Neural crest cell (in vitro differentiated cells): ENCODE measurements at places on chromosomes 2 and 18.

- no peak for DNase-seq
Observed at GRCh38 chr2:241762321-241762932, 14.2 kb upstream of the GAL3ST2 start.

DNA sequence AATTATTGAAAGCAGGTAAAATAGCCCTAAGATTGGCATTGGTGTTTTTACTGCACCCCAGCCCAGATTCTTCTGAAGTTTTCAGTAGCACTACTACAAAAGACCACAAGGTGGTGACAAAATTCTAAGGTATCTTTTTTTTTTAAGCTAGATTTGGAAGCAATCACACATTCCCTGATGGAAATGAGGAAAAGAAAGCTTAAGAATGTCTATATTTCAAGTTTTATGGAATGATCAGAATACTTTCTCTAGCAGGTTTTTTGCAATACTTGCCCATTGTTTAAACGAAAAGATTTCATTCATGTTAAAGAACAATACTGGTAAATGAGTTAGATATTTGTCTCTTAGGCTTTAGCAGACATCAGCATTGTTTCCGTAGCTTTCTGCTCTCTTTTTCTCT is 32.1 kb upstream of the ZNF638 start:
- no peak for DNase-seq

- DNase-seq: peak; percentile 81
Observed at GRCh38 chr18:12327510-12328178, 19.6 kb downstream of the TUBB6 start.

DNA sequence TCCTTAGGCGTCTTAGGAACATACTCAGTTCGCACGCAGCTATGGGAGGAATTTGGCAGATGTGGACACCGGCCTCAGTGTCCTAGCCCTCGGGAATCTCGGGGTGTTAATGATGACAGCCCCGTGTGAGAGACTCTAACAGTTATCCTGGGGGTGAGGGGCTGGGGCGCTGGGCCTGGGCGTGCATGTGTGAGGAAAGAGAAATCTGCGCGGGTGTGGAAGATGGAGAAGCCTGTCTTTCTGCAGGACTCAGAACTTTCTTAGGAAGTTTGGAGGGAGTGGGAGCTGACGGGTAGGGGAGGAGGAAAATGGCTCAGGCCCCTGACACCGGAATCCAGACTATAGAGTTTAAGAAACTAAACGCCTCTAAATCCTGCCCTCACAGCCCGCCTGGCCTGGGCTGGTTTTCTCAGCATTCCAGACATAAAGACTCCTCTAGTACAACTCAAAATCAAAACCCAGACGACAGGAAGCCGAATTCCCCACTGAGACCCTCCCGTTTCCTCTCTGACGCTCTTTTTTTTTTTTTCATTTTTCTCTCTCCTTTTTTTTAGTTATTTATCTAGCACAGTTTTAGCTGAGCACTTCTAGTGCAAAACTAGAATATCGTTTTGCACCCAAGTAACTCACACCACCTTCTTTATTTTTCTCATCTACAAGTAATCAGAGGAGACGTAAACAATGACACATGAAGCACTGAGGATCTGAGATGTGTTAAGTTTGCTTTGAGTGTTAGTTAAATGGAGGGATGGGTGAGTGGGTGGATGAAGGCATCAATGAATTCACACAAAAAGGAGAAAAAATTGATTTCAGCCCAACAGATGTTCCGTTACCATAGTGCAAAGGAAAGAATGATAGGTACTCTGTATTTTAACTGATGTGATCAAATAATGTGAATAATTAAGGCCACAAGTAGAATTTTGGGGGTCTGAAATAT is 1.2 kb upstream of the HAAO start:
- DNase-seq: no peak

DNA sequence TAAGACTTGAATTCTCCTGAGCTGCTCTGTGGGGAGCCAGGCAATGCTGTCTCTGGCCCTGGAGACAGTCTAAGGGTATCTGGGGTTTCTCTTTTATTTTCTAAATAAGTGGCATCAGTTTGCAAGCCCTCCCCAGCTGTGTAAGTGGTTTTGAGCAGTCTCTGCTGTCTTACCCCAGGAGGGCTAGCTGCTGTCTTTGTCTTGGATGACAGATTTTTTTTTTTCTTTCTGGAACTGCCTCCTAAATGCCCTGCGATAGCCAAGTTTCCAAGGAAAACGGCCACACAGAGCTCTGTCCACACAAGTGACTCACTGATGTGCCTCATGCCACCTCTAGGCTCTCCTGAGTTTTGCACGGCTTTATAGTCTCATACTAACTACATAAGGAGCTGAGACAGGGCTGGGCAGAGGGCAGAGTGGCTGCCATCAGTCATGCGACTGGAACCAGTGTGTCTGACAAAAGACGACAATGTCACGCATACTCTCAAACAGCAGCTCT is 37.2 kb upstream of the THOC1 start:
- no peak for DNase-seq

DNA sequence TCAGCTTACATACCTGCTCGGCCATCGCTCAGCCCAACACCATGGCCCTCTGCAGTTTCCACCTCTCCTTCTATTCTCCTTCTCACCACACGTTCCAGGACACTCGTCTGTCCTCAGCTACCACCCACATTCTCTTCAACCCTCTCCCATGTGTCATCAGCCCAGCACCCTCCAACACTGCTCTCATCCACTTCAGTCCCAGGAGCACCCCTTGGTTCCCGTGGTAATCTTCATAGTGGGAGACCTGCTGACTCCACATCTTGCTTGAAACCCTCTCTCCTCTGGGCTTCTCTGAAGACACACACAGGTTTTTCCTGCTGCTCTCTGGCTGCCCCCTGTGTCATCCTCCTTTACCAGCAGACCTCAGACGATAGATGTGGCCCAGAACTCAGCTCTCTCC is 228.7 kb downstream of the GBX2 start:
- no peak for DNase-seq

DNA sequence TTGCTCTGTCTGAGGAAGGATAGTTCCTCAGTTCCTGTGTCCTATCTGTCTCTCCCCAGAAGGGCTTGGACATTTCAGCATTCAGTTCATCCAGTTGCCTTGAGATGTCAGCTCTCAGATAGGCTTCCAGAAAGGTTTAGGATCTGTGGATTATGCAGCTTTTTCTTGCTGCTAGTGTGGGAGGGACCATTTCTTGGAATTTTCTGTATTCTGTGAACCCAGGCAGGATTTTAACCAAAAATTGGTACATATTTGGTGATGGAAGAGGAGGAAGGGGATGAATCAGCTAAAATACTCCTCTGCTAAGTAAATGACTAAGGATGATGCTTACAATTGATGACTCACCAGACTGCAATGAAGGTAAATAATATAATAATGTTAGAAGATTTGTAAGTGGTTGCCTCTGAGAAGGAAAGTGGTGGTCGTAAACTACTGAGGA is 58.6 kb upstream of the DOCK10 start:
- no peak for DNase-seq

- DNase-seq: no peak
Observed at GRCh38 chr2:227456772-227457171, 15.2 kb upstream of the AGFG1 start.

- no peak for DNase-seq
Observed at GRCh38 chr2:21361957-21362486, 238.3 kb downstream of the TDRD15 start.

GRCh38 chr2:239813261-239814115 is 211.7 kb downstream of the NDUFA10 start:
- DNase-seq: no peak

DNA sequence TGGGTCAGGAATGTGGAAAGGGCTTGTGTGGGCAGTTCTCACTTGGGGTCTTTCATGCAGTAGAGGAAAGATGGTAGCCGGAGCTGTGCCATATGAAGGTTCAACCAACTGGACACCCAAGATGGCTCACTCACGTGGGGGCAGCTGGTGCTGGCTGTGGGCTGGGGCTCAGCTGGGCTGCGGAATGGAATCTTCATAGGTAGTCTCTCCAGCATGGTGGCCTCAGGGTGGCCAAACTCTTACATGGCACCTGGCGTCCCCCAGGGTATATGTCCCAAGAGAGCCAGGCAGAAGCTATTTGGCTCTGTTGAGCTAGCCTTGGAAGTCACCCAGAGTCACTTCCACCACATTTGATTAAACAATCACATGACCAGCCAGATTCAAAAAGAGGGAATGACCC is 163.1 kb upstream of the KLHL29 start:
- DNase-seq: no peak

DNA sequence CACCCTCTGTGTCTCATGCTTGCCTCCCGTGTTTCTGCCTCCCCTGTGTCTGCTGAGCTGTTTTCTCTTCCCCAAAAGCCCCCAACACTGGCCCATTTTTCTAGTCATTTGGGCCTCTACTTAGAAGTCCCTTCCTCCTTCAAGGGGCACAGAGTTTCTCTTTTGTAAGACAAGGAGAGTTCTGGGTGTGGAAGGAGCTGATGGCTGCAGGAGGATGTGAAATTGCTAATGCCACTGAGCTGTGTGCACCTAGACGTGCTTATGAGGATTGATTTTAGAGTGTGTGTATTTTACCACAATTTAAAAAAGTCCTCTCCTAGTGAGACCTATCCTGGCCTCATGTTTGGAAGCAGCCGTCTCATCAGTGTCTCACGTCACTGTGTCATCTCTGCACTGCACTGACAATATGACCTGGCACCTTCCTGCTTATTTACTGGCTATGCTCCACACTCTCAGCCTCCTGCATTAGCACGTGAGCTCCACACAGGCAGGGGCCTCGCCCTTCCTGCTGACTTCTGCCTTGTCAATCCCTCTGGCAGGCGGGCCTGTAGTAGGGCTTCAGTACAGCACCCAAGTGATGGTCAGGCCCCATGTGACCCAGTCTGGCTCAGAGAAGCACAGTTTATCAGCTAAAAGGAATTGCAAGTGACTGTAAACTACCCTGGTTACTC is 8.0 kb upstream of the MBP start:
- no peak for DNase-seq

- no peak for DNase-seq
Observed at GRCh38 chr2:105800036-105800713, 55.5 kb downstream of the NCK2 start.

DNA sequence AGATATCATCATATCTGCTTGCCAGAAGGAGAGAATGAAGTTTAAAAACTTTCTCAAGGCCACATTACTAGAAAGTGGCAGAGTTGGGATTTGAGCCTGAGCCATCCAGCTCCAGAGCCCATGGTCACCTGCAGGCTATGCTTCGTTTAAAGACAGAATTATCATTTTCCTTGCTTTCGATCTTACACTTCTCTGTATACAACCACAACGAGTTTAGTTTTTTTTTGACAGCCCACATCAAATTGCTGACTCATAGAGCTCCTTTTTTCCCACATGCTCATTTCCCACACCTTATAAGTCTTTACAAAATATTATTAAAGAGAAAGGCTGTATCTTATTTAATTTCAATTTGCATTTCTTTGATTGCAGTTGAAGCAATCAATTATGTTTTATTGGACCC is 6.5 kb downstream of the PLEK start:
- DNase-seq: no peak

DNA sequence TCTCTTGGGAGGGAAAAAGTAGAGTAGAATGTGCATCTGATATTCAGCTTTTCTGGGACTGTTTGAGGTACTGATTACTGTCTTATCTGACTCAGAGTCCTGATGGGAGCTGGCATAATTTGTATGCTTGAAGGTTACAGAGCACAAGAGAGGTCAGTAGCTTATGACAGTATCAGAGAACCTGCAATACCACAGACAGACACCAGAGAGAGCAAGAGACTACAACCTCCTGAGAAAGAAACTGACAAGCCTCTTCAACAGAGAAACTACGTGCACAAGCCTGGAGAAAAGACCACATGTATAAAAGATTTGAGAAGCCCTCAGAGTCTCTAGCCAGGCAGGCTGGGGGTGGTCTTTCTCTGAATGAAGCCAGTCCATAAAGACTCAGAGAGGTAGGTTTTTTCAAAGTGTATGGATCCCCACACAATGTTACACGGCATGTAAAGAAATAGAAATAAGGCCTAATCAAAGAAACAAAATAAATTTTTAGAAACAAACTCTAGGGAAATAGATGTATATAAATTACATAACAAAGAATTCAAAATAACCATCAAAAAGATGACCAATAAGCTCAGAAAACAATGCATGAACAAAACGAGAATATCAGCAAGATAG is 568.3 kb downstream of the LRRTM4 start:
- DNase-seq: peak; percentile 57

DNA sequence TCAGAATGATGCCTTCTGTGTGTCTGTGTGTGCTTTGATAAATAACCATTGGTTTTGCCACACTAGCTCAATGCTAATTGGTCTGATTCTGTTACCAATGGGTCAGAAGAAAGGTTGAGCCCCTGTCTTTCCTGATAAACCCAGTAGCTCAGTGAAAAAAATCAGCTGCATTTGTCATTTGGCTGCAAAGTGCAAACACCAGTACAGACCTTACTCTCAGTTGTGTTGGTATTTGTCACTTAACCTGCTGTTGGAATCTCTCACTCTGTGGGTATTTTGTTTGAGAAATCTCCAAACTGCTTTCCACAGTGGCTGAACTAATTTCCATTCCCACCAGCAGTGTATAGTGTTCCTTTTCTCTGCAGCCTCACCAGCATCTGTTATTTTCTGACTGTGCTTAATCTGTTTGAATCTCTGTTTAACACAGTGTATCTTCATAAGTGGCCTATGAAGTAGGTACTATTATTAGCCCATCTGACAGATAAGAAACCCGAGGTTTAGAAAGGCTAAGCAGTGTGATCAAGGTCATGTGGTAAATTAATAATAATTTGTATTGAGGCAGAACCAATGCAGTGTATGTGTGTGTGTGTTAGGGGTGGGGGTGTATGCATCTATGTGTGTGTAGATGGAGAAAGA is 26.7 kb downstream of the LIMS1 start:
- no peak for DNase-seq

GRCh38 chr2:119264781-119265692 is 41.4 kb downstream of the STEAP3 start:
- peak; percentile 55 for DNase-seq

GRCh38 chr2:85114586-85115330 is 18.4 kb upstream of the TCF7L1 start:
- no peak for DNase-seq

DNA sequence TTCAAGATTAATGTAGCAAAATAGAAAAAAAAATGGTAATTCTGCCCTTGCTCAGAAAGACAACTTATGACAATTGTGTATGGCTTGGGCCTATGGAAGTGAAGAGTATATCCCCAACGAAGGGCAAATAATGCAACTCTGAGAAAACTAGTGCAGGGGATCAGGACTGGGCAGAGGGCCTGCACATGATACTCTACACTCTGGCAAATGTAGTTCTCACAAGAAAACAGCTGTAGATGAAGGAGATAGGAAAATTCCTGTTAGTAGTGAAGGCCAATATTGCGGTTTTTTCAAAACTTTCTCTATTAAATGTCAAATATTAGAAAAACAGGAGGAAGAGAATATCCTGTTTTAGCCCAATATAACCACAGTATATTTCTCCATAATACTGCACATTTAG is 77.8 kb downstream of the SCN9A start:
- DNase-seq: no peak
